ENCODE measurements at places on chromosomes 11 and 22.
A peak's percentile ranks its signal among the peaks of the same experiment; 100 is the strongest.

GRCh38 chr11:27039873-27040272 lies 742 bp upstream of the BBOX1 start:
- no peak for DNase-seq

GRCh38 chr11:116309446-116309845 lies 463.3 kb downstream of the BUD13 start:
- DNase-seq = no peak

DNA sequence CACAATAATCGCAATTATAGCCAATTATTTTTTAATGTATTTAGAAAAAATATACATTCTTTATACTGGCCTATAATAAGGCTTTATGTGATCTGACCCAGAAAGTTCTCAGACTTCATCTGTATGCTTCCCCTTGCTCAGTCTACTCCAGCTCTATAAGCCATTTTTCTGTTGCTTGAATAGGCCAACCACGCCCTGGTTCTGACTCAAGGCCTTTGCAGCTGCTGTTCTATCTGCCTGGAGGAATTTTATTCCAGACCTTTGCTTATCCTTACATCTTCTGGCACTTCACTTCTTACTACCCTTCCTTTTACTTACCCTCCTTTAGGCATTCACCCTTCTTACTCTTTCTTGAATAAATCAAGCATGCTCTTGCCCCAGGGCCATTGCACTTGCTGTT lies 54.9 kb upstream of the PDE3B start:
- no peak for DNase-seq

- no peak for DNase-seq
Measured at GRCh38 chr11:62553839-62554361, 7.3 kb upstream of the AHNAK start.

- no peak for DNase-seq
Measured at GRCh38 chr11:75792997-75793800, 21.8 kb upstream of the UVRAG start.

GRCh38 chr11:32400670-32401369 lies 34.5 kb downstream of the WT1 start:
- no peak for DNase-seq

GRCh38 chr11:74090701-74091100 lies 80.1 kb downstream of the C2CD3 start:
- DNase-seq = no peak

DNA sequence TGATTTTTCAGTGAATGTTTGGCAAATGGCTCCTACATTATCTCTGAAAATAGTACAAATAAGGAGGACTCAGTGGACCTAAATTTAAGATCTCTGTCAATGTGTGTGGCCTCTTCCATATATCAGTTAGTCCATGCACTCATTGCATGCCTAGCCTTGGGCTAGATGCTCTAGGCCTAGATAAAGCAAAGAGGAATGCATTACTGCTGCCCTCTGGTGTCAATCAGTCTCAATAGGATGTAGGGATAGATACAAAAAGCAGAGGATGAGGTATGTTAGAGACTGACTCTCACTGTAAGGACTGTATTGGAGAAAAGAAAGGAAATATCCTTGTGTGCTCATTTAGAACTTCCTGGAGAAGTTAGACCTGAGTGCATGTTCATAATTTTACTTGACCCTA lies 42.0 kb downstream of the MS4A2 start:
- no peak for DNase-seq

DNA sequence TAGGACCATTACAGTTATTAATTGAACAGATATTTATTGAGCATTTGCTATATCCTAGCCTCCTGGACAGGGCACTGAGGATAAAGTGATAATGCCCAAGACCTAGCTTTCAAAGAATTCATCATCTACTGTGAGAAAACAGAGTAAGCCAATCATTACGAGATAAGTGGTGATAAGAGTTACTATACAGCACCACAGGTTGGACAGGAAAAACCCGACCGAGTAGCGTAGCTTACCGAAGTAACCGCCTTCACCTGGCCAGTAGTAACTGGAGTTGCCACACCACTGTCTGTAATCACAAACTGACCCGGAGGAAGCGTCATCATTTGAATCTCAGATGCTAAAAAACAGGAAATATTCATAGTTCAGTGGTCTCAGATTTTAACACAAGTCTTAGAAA lies 10.0 kb upstream of the NFRKB start:
- no peak for DNase-seq

DNA sequence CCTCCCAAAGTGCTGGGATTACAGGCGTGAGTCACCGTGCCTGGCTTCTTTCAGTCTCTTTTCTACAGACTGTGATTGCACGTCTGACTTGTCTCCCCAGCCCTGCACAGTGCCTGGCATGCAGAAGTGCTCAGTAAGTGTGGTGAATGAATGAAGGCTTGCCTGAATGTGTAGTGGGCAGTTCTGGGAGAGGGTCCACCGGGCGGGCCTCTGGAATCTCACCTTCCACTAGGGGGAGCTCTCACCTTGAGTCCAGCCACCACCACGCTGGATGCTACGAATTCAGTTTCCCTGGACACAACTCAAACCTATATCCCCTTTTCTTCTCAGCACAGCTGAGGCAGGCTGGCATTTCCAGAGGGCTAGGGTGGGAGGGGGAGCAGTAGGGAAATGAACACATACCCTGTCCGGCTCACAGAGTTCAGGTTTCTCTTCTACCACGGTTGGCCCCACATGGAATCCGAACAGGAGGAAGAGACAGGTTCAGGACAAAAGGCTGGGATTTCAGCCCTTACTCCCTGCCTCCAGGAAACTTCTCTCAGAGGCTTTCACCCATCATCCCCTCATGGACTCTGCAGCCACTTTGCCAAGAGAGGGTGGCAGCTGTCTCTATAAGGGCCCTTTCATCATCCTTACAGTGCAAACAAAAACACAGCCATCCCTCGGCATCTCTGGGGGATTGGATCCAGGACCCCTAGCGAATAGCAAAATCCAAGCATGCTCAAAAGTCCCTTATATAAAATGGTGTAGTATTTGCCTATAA lies 86.8 kb downstream of the NECTIN1 start:
- DNase-seq = peak; percentile 9

DNA sequence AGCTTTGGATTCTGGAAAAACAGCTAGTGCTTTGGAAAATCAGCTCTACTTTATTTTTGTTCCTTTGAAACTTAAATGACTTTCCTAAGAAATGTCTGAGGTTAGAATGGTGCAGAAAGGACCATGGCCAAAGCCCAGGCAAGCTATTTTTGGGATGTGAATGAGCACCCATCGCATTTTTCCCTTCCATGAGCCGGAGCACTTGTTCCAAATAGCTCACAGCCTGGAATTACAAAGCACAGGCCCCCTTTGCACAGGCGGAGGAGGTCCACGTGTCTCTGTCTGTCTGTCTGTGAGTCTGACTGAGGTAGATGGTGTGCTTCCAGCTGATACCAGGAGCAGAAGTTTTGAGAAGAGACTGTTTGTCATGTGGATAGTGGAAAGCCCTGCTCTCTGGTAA lies 50.7 kb downstream of the MICAL2 start:
- DNase-seq = no peak

DNA sequence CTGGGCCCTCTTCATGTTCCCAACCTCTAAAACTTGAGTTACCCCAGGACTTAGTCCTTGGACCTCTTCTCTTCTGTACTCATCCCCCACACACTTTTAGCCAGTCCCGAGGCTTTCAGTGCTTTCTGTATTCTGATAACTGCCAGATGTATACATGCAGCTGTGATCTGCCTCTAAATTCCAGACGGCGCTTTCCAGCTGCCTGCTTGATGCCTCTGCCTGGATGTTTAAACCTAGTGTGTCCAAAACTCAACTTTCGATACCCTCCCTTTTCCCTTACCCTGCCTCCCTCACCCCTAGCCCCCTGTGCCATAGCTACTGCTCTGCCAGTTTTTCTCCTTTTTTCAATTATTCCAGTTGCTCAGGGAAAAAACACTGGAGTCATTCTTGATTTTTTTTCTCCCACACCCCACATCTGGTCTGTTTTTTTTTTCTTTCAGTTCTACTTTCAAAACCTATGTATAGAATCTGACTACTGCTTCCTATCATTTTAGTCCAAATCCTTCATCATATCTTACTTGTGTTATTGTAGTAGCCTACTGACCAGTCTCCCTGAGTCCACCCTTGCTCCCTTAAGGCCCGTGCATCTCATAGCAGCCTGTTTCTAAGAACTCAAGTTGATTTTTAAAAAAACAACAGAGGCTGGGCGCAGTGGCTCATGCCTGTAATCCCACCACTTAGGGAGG lies 32.9 kb upstream of the TECTA start:
- no peak for DNase-seq

DNA sequence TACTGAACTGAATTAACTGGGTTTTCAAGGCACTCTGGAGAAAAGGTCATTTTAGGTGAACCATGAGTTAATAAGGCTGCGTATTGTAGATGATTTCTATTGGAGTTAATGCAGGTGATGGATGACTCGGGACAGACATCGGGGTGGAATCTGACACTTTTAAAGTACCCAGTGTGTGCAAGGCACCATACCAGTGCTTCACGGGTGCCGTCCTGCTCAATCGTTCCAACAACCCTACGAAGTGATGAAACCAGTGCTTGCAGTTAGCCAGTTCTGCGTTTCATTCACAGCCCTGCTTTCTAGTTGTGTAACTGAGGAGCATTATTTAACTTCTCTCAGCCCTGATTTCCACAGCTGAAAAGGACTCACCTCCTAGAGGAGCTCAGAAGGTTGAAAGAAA lies 216.5 kb downstream of the BARX2 start:
- DNase-seq = no peak

DNA sequence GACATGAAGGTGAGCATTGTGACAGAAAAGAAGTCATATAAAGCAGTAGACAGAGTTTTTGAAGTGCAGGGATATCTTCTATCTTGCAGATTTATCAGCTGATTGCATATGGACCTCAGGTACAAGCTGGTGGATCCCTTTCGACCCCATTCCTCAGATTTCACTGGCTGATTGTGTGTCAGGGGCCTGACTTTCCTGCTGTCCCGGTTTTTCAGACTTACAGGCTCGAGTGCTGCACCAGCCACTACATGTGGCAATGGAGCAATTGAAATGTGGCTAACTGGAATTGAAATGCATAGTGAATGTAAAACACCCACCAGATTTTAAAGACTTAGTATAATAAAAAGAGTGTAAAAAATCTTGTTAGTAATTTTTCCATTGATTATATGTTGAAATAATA lies 50.3 kb downstream of the CLMP start:
- DNase-seq = no peak

GRCh38 chr22:50547263-50547985 lies 1.7 kb downstream of the KLHDC7B start:
- no peak for DNase-seq

GRCh38 chr11:74284466-74284865 lies 27.0 kb downstream of the P4HA3 start:
- no peak for DNase-seq

DNA sequence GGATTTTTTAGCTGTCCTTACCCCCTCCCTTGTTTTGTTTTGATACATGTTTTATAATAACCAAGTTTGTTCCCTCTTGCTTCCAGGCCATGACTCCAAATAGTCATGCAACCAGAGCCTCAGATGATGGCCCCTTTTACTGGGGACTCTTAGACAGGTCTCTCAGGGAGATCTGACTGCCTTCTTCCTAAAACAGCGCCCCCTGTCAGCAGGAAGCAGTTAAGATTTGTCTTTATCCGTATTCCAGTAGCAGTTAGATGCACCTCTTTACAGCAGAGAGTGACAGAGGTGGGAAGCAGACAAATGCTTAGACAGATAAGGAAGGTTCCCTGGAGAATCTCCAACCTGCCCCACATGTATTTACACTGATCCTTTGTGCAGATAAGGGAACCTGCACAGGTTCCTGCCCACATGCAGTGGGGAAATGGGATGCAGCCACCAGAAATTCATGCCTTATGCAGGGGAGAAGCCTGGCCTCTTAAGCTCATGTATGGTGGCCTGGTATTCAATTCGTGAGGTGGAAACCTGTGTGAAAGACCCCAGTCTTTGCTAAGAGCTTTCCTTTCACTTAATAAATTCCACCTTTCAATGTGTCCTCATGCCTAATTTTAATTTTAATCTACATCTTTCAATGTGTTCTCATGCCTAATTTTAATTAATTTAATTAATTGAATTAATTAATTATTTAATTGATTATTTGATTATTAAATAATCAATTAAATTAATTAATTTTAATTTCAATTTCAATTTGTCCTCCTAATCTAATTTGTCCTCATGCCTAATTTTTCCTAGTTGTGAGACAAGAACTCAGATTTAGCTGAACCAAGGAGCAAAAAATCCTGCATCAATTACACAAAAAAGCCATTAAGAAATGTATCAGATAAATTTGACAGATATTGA lies 11.5 kb upstream of the GLYAT start:
- no peak for DNase-seq

DNA sequence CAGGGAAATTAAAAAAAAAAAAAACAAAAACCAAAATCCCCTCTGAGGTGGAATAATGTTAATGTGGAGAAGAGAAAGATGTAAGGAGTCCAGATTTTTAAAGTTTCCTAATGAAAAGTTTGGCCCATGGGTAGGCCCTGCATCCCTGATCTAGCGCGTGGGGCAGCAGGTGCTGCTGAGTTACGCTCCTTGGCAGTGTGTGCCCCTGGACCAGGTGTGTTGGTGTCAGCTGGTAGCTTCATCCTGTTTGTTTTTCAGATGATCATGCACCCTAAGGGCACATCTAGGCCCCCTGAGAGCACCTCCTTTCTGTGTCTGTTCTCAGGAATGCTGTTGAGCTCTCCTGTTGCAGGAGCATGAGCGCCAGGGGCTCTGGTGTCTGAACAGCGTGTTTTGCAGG lies 6.7 kb downstream of the DGCR8 start:
- DNase-seq = no peak

DNA sequence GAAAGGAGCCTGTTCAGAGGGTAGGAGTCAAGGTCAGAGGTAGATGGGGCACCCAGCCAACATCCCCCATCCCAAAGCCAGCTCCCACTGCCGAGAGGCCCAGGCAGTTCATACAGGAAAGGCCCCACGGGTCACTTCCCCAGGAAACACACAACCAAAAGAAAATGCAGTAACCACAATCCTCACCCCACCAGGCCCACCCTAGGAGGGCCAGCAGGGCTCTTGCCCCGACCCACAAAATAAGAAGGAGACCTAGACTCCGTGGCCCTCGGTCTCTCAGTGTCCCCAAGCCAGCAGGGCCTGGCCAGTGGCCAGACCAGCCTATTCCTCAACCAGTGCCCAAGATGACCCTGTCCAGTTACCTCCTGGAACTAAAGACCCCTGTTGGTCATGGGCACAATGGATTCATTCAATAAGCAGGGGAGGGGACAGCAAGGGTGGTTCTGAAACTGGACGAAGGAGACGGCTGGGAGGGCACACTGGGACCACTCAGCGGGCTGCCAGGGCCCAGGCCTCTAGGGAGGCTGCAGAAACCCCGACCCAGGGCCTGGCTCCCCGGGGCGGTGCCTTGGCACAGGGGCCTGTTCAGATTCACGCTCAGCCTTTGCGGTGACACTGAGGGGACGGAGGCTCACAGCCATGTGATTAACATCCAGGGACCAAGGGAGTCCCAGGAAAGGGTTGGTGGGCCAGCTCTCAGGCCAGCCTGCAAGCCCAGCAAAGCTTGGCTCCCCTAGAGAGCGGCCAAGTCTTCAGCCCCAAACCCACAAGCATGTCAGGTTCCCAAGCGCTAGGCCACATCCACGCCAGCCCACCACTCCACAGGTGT lies 5.5 kb downstream of the RAB3IL1 start:
- no peak for DNase-seq

GRCh38 chr22:37387793-37388192 lies 39.5 kb downstream of the ELFN2 start:
- no peak for DNase-seq
